ENCODE measurements at places on chromosomes 2 and 18.
A peak's percentile ranks its signal among the peaks of the same experiment; 100 is the strongest.

DNA sequence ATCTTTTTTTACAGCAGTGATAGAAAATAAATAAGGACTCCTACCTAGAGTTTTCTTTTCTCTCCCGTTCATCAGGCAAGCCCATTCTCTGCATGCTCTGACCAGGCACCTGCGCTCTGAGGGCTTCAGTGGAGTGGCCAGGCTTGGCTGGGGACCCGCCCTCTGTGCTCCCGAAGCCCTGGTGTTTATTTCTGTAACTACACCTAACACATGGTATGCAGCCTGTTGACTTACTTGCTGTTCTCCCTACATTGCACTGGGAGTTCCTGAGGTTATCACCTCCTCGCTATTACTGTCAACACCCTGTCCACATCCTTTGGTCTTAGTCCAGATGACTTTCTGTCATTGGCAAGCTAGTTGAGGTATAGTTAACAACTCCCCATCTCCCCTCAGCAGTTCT, 317.7 kb downstream of the LPIN1 start:
- no peak for DNase-seq

- no peak for DNase-seq
Observed at GRCh38 chr2:137379186-137379585, 585.1 kb upstream of the HNMT start.

GRCh38 chr2:239181903-239182581, 218.8 kb downstream of the HDAC4 start:
- DNase-seq: no peak

DNA sequence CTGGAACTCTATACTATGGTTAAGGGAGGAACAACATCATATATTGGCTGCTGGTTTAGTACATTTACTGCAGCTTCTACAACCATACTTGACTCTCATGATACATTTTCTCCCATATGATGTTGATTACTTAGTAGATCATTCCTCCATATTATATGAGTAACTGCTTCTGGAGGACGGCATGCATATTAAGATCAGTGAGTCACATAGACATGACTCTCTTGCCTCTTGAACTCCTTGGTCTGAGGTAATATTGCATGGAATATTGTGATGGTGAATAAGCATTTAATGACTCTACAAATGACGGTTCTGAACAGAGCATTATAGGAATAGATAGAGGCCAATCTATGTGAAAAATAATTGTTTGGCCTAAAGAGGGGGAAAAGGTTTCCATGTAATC, 418.8 kb upstream of the SPHKAP start:
- DNase-seq: no peak

- DNase-seq: peak; percentile 43
Observed at GRCh38 chr2:50347358-50348044, 684.4 kb downstream of the NRXN1 start.

DNA sequence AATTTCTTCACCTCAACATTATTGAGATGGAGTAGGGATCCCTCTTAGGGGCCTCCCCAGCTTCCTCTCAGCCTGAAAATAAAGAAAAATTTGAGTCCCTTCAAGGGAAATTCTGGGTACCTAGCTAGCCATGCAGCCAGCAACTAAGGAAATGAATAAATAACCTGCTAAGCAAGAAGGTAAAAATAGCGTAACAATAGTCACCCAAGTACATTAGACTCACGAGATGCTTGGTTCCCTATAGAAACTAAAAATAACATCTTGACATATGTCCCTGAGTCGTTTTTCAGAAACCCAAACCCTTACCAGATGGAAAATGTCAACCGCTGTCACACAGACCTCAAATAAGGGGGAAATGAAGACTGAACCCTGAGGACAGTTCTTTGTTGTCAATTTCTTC, 51.9 kb downstream of the CACNB4 start:
- no peak for DNase-seq

DNA sequence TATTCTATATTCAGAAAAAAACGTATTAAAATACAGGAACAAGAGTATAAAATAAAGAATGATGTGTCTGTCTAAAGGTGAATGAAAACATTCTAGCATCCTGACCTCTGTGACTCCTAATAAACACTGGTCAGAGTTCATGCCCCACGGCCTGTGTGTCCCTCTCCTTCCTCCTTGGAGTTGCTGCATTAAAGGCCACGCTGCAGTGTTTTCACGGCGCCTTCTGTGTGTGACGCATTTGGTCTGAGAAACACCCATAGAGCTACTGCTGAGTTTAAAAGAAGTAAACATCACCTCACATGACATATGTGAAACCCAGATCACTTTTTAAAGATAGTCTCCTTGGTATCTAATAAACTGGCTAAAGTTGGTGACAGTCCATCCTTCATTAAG, 90.5 kb downstream of the ITGB1BP1 start:
- DNase-seq: no peak

DNA sequence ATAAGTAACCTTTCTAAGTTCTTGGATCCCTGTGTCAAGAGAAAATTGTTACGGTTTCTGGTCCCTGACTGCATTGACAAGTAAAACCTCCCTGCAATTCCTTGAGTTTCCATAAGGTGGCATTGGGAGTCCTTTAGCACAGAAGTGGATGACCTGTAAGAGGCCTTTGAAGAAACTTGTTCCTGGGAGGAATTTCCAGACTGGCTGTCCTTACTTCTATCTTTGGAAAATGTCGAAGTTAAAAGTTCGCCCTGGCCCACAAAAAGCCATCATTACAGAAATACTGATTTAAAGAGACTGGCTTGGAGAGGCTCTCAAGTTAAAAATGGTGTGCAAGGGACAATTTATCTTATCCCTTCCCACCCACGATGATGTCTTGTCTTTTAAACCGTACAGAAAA, 218.4 kb downstream of the CDH20 start:
- peak; percentile 80 for DNase-seq

DNA sequence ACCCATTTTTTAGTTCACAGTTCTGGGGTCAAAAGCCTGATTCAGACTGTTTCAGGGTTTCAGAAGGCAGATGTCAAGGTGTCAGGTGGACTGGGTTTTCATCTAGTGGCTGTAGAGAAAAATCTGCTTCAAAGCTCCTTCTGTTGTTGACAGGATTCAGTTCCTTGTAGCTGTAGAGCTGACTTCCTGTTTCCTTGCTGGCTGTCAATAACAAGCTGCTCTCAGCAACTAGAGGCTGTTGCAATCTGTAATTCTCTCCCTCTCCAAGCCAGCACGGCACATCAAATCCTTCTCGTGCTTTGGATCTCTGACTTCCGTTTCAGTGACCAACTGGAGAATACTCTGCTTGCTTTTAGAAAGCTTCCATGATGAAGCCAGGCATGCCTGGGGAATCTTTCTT, 179.4 kb downstream of the DOK6 start:
- peak; percentile 61 for DNase-seq

DNA sequence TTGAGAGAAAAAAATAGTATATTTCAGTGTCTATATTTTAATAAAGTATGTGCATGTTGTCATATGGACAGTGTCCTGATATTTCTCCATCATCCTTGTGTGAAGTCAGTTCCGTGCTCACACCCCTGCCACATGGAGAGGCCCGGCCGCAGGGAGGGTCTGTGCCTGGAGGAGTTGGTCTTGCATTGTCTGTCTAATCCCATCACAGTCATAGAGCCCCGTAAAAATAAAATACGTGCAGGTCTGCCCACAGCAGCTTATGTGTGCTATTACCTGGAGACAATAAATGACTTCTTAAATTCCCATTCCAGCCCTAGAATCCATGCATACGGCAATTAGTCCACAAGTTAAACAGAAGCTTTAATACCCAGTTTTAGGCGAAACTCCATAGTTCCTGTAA, 20.1 kb downstream of the MAPRE2 start:
- no peak for DNase-seq

DNA sequence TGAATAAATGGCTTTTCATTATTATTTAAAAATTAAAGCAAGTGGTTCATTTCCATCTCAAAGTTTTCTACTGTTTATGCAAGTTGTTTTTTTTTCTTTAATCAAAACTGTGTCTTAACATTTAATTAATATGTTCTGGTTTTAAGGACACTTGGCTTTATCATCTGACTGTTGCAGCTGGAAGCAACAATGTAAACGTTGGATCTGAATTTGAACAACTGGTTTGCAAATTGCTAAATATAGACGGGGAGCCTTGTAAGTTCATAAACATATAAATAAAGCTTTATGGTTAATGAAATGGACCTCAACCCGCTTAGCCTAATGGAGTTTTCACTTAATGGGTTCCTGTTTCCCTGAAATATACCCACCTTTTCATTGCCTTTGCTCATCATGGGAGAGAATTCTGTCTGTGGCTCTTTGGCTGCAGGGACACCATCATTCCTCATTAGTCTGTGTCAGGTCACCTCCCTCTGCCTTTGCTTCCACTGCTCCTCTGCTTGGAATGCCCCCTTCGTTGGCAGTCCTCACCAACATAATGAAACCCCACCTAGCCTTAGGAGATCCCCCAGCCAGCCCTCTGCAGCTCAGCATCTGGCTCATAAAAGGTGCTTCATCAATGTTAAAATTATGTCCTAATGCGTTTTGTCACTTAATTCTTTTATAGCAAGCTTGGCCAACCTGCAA, 44.2 kb upstream of the DYNC2LI1 start:
- no peak for DNase-seq

GRCh38 chr18:43661570-43661969, 384.3 kb upstream of the SYT4 start:
- DNase-seq: no peak

- no peak for DNase-seq
Observed at GRCh38 chr2:192060161-192060560, 134.6 kb downstream of the TMEFF2 start.

- no peak for DNase-seq
Observed at GRCh38 chr2:187542123-187542522, 12.1 kb downstream of the TFPI start.

DNA sequence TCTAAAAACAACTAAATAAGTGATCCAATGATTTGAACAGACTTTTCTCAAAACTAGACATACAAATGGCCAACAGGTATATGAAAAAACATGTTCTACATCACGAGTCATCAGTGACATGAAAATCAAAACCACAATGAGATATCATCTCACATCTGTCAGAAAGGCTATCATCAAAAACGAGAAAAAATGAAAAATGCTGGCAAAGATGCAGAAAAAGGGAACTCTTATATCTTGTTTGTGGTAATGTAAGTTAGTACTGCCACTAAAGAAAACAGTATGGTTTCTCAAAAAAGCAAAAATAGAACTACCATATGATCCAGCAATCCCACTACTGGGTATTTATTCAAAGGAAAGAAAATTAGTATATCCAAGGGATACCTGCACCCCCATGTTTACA, 255.3 kb upstream of the FBXO11 start:
- no peak for DNase-seq

DNA sequence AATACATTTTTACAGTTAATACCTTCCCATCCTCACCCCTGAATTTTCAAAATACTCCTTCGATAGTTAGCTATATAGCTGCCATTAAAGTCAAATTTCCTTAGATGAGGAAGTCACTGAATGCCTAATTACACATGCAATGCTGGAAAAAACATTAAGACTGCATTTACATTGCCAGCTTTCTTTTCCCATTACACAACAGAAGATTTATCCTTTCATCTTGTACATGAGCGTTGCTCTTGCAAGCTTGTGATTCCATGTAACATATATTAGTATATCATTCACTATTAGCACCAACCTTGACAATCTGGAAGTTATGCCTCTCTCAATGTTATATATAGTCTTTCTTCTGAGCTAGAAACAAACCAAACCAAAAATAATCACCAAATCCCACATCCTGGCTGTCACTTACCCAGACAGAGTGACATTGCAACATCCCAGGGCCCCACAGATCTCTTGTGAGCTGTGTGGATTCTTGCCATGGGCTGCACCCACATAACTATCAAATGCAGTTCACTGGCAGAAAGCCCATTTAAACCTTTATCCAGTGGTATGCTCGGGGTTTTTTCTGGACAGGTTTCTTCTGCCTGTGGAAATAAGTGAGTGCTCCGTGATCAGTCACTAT, 79.2 kb upstream of the PAPOLG start:
- DNase-seq: peak; percentile 27

GRCh38 chr2:26818255-26818654, 29.7 kb upstream of the DPYSL5 start:
- DNase-seq: no peak

DNA sequence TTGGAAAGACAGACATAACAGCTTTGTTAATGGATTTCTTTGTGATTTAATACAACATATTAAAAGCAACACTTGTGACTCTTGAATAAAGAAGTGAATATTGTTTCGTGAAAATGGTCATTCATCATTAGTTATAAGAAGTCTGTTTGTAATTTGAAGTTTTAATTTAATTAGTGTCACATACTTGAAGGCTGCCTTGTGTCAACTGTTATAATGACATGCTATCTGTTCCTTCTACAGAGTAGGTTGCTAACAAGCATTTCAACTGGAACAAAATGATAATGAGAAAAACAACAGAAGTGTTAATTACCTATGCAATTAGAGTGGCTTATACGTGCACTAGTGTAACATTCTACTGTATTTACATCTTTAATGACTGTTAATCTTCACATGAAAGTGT, 624.7 kb downstream of the LRP1B start:
- no peak for DNase-seq

DNA sequence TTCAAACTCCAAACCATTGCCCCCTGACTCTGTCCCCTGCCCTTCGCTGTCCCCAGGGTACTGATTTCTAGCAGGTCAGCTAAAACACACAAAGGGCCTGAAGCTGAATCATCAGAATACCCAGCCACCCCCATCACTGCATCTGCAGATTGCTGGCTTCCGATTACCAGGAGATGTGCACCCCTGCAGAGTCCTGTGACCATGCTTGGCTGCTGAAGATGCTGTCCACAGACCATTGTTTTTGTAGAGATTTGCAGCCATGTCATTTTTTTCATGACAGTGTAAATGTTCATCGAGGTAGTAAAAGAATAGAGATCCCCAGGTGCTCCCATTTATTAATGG, 463.3 kb downstream of the STK39 start:
- DNase-seq: no peak

- peak; percentile 31 for DNase-seq
Observed at GRCh38 chr18:8279781-8280330, 329.4 kb upstream of the RAB12 start.

GRCh38 chr2:71989671-71990070, 158.0 kb downstream of the CYP26B1 start:
- no peak for DNase-seq

GRCh38 chr2:15584767-15585469, 6.8 kb upstream of the DDX1 start:
- no peak for DNase-seq

GRCh38 chr2:165924946-165925345, 28.6 kb downstream of the TTC21B start:
- no peak for DNase-seq

GRCh38 chr2:38546064-38546463, 56.7 kb downstream of the HNRNPLL start:
- DNase-seq: no peak

DNA sequence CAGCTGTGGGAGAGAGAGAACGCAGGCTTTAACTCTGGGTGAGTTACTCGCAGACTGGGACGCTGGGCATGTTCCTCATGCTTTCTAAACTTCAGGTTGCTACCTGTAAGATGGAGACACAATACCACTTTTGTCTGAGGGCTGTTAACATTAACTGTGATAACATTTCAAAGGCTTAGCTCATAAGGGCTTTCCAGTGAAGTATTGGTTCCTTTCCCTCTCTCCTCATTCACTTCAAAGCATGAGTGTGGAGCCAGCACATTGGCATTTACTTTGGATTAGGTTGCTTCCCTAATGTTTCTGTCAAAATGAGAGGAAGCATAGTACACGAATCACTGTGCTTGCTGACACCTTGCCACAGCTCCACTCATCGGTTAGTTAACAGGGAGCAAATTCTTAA, 30.2 kb downstream of the INSIG2 start:
- DNase-seq: no peak

GRCh38 chr2:108346827-108347226, 30.9 kb upstream of the SULT1C4 start:
- DNase-seq: no peak

Measured in Ammon's horn (tissue), 1 donor.